Bronchial epithelial cell (primary cell): ENCODE measurements at places on chromosomes 4 and X. TPM values are rescaled to one million over a fixed set of nuclear protein-coding genes. Genes with fewer than 3 reads are reported as not detected.

The RNF128 gene
- 21.0 and 32.1 TPM in 2 replicates for total RNA-seq

The KLKB1 gene
- total RNA-seq: not detected in 2 replicates

The NKX6-1 gene
- total RNA-seq: not detected in 2 replicates

The ENAM gene
- total RNA-seq: not detected in 2 replicates

The ARHGAP10 gene
- 8.4 and 11.3 TPM in 2 replicates for total RNA-seq

The KLHL4 gene
- 0.13 and 0.26 TPM in 2 replicates for total RNA-seq

The TLR6 gene
- total RNA-seq: 0.26 and 0.38 TPM in 2 replicates

The PAQR3 gene
- total RNA-seq: 17.4 and 18.6 TPM in 2 replicates

The MBTPS2 gene
- total RNA-seq: 3.9 and 4.6 TPM in 2 replicates

The PLP2 gene
- 16.8 and 20.4 TPM in 2 replicates for total RNA-seq

The HPSE gene
- total RNA-seq: 2.6 and 9.7 TPM in 2 replicates

The HELT gene
- total RNA-seq: not detected in 2 replicates

The ZAR1 gene
- total RNA-seq: under 0.01 TPM in 1 of 2 replicates, not detected in the other

The ATRX gene
- 37.6 and 41.2 TPM in 2 replicates for total RNA-seq

The UGT2A1 gene
- total RNA-seq: not detected in 2 replicates

The CSTF2 gene
- total RNA-seq: 12.1 and 19.2 TPM in 2 replicates

The PDK3 gene
- 5.3 and 5.8 TPM in 2 replicates for total RNA-seq

The PLK4 gene
- 0.53 and 1.7 TPM in 2 replicates for total RNA-seq

The DBET gene
- not detected in 2 replicates for total RNA-seq

The TMEM31 gene
- total RNA-seq: not detected in 2 replicates

The C1QTNF7 gene
- not detected in 2 replicates for total RNA-seq

The NPNT gene
- 1.1 and 5.0 TPM in 2 replicates for total RNA-seq
